ENCODE measurements at places on chromosomes 6 and 20. TPM values are rescaled to one million over a fixed set of nuclear protein-coding genes. Genes with fewer than 3 reads are reported as not detected.

ZC2HC1B gene
- not detected for total RNA-seq

PNPLA1 gene
- 0.24 TPM for total RNA-seq

LGSN gene
- not detected for total RNA-seq

TP53TG5 gene
- not detected for total RNA-seq

UNC93A gene
- not detected for total RNA-seq

PLG gene
- not detected for total RNA-seq

CDKAL1 gene
- 21.2 TPM for total RNA-seq

PRND gene
- not detected for total RNA-seq

ELOVL4 gene
- 1.7 TPM for total RNA-seq

EFCAB8 gene
- 0.92 TPM for total RNA-seq

THEMIS gene
- 26.3 TPM for total RNA-seq

RAET1E gene
- total RNA-seq: not detected

Measured in CD8-positive, alpha-beta T cell (primary cell).